B cell (primary cell): ENCODE measurements at places on chromosomes 2 and 18. TPM values are rescaled to one million over a fixed set of nuclear protein-coding genes. Genes with fewer than 3 reads are reported as not detected.

COMMD1 gene
- 25.1 and 26.7 TPM in 2 replicates for total RNA-seq

PRSS56 gene
- total RNA-seq = not detected in 2 replicates

RUFY4 gene
- total RNA-seq = not detected in 2 replicates

APLF gene
- 6.3 and 7.4 TPM in 2 replicates for total RNA-seq

SCYGR7 gene
- not detected in 2 replicates for total RNA-seq
